ENCODE measurements at places on chromosomes 6 and 20.

- DNase-seq, result no peak
Observed at GRCh38 chr6:29680416-29680815, 536 bp downstream of the ZFP57 start.

- no peak for DNase-seq
Observed at GRCh38 chr6:154412106-154412820, 55.7 kb upstream of the IPCEF1 start.

DNA sequence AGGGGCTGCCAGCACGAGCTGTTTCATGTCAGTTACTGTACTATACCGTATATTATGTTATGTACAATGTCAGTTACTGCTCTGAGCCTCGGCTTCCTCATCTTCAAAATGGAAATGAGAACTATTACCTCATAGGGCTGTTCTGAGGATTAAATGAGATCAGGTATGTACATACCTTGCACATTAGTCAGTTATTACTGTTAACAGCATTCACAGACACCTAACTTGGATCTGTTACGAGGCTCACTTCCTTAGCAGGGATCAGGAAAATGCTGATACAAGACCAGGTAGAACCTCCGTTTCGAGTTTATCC, 69.7 kb upstream of the TBC1D7 start:
- no peak for DNase-seq

DNA sequence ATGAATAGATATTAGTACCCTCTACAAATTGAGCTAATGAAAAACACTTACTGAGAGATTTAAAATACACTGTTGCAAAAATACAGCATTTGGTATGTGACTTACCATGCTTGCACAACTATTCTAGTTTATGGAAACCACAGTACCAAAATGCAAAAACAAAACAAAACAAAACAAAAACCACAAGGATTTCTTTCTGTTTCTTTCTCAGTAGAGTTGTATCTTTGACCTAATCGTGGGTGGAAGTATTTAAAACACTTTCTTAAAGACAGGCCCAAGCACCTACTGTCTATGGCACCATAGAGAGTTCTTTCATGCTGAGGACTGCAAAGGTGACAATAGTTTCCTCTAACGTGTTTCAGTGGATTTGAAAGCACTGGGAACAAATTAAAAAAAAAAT, 95.3 kb upstream of the C6orf118 start:
- no peak for DNase-seq

DNA sequence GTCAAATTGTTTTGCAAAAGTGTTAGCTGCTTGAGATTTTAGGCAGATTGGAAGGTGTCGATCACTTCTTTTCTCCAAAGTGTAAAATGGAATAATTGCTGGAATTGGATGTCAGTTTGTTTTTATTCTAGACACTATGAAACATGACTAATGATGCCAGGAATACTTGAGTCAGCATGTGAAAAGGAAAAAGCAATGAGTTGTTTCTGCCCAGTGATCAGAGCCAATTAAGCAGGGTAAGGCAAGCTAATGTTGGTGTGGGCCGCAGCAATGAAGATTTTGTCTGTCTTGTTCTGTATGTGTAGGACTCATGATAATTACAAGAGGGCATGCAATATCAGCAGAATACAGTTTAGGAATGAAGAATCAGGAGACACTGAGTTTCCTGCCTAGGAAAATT, 110.3 kb downstream of the CARMIL1 start:
- DNase-seq, result no peak

DNA sequence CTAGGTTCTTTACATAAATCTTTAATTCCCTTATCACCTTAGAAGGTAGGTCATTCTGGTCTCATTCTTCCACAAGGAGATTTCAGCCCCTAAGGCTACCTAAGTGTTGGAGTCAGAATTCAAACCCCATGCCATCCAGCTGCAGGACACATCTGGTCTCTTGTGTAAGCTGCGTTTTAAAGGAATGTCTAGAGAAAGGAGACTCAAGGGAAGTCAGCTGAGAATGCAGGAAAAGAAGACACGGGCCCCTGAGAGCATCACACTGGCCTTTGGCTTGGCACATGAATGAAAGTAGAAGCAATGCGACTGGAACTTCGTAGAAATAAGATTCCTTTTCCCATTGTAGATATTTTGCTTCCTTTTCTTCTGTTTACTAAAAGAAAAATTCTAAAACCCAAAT, 76.7 kb upstream of the SYNJ2 start:
- DNase-seq, result no peak

DNA sequence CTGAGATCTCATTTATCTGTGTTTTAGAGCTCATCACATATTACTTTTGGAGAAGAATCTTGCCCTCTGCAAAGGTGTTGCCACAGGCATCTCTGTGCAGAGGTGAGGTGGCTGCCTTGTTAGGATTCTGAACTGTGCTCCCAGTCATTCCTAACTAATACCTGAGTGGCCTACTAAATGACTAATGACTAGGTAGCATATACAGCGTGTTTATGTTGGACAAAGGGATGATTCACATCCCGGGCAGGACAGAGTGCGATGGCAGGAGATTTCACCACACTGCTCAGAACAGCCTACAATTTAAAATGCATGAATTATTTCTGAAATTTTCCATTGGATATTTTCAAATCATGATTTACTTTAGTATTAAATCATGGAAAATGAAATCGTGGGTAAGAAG, 23.1 kb upstream of the CGA start:
- no peak for DNase-seq

GRCh38 chr6:75135450-75135849, 70.4 kb downstream of the COL12A1 start:
- no peak for DNase-seq

DNA sequence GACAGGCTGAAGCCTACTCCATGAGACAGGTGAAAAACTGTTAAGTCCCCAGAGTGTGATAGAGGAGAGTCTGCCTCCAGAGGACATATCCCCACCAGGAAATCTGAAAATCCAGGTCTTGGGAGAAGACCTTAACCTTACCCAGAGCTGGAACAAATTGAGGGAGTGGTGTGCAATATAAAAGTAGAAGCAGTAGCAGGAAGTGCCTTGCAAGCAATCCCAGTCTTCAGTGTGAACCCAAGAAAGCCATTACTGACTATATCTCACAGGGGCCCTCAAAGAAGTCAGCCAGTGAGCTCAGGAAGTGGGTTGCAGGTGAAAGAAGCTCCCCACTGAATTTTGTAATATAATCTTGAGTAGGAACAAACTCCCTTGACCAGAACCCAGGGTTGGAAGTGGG, 41.9 kb upstream of the PKIB start:
- no peak for DNase-seq
